ENCODE measurements at places on chromosomes 13 and 19. TPM values are rescaled to one million over a fixed set of nuclear protein-coding genes. Genes with fewer than 3 reads are reported as not detected.

- no peak overlapping the region for H3K27ac ChIP-seq
- H3K36me3 ChIP-seq = no peaks in the 10 kb centered on the region
- no peaks in the 10 kb centered on the region for H3K4me1 ChIP-seq
- H3K27me3 ChIP-seq = no peaks in the 10 kb centered on the region
- DNase-seq = peak; percentile 19
- H3K4me3 ChIP-seq = no peak overlapping the region
Observed at GRCh38 chr13:28805193-28805819, 14.8 kb upstream of the MTUS2 start.

The TEAD2 gene
- 30.2 TPM for total RNA-seq

GRCh38 chr13:75715601-75716523, 79.7 kb downstream of the LMO7 start:
- no peaks in the 10 kb centered on the region for H3K27me3 ChIP-seq
- no peak for DNase-seq
- no peak overlapping the region for H3K27ac ChIP-seq
- H3K36me3 ChIP-seq = no peaks in the 10 kb centered on the region

The PEAK3 gene
- total RNA-seq = 2.1 TPM

GRCh38 chr19:917323-918151, at the start of gene KISS1R:
TSS of gene KISS1R (plus strand) at chr19:917333. CDS start at chr19:917503, 170 bp downstream.
- H3K4me1 ChIP-seq = peaks cover 3% of the 10 kb centered on the region
- H3K27me3 ChIP-seq = peaks cover 9% of the 10 kb centered on the region
- DNase-seq = peak; percentile 81
- no peaks in the 10 kb centered on the region for H3K36me3 ChIP-seq
- no peak within 1 kb of the TSS for H3K4me3 ChIP-seq
- no peak within 1 kb of the TSS for H3K27ac ChIP-seq
